Fibroblast of skin of scalp (primary cell): ENCODE measurements at places on chromosomes 16 and 17.
A peak's percentile ranks its signal among the peaks of the same experiment; 100 is the strongest.

DNA sequence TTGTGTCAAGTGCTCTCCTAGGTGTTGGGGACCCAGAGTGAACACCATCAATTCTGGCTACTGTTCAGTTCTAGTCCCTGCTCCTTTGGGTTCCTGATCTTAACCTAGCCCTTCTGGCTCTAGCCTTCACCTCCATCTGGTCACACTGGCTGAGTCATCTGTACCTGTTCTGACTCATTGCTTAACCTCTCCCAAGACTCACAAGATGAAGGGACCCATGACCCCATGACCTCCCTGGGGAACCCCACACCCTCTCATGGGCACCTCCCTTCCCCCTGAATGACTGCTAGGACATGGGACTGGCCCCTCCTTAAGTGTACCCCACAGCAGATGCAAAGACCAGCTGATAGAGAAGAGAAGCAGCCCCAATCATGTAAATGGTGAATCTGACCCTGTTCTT is 345.8 kb upstream of the CDH5 start:
- peak; percentile 53 for DNase-seq

DNA sequence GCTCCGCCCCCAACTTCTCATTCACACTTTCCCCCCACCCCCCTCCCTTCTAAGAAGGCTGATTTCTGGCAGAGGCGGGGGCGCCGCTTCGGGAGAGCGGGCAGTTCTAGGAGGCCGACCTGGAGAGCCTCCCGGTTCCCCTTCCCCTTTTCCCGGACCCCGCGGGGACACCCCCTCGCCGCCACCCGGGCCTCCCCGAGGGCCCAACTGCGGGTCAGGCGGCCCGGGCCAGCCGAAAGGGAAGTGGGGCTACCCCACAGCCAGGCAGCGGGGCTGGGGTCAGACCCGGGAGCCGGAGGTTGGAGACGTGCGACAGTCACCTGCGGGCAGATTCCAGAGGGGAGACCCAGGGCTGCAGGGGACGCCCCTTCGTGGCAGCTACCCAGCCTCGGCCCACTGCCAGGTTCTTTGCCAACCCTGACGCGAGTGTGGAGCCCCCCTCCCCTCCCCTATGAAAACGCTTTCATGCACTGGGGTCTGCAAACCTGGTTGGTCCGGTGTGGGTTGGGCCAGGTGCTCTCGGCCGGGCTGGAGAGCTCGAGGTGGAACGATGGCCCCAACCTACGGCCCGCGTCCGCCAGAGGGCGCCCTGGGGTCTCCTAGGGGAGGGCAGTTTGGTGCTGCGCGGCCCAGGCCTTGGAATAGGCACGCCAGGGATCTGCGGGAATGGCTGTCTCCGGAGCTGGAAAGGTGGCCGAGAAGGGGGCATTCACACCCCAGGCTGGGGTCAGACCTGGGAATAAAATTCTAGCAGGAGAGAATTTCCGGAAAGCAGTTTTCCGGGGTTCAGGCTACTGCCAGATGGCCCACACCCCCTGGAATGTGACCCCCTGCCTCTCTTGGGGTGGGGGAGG is 721 bp upstream of the SOCS3 start:
- DNase-seq, result peak; percentile 86

DNA sequence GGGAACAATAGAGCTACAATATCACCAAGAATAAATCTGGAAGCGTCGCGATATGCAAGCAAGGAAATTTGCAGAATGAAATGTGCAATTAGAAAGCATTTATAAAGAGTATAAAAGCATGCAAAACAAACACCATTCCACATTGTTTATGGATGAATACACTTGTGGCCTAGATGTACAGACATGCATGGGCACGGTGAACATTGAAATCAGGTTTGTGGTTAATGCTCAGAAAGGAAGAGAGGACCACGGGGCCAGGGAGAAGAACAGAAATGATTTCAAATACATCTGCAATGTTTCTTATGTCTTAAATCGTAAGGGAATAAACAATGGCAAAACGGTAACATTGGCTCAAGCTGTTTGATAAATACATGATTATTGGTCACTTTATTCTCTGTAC is 235.9 kb downstream of the FOXL1 start:
- no peak for DNase-seq

DNA sequence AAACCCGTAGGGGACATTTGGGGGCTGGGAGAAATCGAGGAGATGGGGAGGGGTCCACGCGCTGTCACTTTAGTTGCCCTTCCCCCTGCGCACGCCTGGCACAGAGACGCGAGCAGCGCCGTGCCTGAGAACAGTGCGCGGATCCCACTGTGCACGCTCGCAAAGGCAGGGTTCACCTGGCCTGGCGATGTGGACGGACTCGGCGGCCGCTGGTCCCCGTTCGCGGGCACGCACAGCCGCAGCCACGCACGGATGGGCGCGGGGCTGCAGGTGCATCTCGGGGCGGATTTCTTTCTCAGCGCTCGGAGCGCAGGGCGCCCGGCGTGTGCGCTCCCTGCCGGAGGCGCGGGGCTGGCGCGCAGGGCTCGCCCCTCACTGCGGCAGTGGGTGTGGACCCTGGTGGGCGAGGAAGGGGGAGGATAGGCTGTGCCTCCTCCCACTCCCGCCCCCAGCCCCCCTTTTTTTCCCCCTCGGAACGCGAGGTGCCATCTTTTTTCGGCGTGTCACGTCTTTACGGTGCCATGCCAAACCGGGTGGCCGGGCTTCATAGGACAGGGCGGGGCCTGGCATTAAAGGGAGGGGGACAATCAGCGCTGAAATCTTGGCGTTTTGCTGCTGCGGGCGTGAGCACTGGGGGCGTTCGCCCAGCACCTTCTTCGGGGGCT is 1.1 kb downstream of the MAPT start:
- no peak for DNase-seq

GRCh38 chr16:77014441-77014840 is 176.5 kb upstream of the MON1B start:
- no peak for DNase-seq

DNA sequence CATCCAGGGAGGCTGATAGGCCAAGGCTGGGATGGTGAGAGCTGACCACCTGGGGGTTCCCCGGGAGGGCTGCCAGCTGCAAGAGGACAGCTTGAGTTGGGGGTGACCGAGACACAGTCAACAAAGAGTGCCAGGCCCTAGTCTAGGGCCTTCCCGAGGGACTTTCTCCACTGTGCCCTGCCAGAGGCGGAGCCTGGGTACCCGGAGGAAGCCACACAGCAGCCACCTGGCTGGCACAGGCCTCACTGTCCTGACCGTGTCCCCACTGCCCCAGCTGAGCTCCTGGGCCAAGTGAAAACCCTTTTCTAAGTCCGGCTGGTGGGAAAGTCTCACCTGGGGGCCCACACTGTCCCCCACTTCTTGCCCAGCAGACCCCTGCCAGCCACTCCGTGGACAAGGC is 71.9 kb upstream of the GSE1 start:
- no peak for DNase-seq

DNA sequence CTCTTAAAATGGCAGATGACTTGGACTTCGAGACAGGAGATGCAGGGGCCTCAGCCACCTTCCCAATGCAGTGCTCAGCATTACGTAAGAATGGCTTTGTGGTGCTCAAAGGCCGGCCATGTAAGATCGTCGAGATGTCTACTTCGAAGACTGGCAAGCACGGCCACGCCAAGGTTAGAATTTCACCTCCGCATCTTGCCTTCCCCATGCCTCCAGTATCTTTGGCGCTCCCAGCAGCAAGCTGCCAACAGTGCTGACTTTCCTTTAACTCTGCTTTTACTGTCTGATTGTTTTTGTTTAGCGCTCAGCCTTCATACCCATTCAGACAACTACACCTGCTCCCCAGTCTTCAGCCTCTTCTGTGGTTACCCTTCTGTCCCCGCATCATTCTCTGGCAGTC is 2.2 kb downstream of the EIF5A start:
- no peak for DNase-seq

GRCh38 chr16:6940968-6941367 is 391.7 kb upstream of the RBFOX1 start:
- no peak for DNase-seq
